ENCODE measurements at places on chromosomes 16 and 17. TPM values are rescaled to one million over a fixed set of nuclear protein-coding genes. Genes with fewer than 3 reads are reported as not detected.

The KIF2B gene
- total RNA-seq = not detected

The SRCAP gene
- total RNA-seq = 22.5 TPM

DNA sequence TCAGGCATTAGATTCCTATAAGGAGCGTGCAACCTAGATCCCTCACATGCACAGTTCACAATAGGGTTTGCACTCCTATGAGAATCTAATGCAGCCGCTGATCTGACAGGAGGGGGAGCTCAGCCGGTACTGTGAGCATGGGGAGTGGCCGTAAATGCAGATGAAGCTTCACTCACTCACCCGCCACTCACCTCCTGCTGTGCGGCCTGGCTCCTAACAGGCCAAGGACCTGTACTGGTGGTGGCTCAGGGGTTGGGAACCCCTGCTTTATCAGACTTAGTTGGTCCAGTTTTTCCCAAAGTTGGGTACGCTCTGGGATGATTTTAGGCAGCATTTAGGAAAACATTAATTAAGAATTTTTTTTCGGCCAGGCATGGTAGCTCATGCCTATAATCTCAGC is 103.8 kb downstream of the MARF1 start:
- H3K36me3 ChIP-seq = no peaks in the 10 kb centered on the region
- no peaks in the 10 kb centered on the region for H3K4me1 ChIP-seq
- H3K27ac ChIP-seq = no peak overlapping the region
- H3K27me3 ChIP-seq = no peaks in the 10 kb centered on the region

- no peaks in the 10 kb centered on the region for H3K27me3 ChIP-seq
- no peak for DNase-seq
- H3K4me3 ChIP-seq = no peak overlapping the region
- no peak overlapping the region for H3K27ac ChIP-seq
Observed at GRCh38 chr16:54489225-54490111, 202.9 kb upstream of the IRX3 start.

The MT4 gene
- not detected for total RNA-seq

DNA sequence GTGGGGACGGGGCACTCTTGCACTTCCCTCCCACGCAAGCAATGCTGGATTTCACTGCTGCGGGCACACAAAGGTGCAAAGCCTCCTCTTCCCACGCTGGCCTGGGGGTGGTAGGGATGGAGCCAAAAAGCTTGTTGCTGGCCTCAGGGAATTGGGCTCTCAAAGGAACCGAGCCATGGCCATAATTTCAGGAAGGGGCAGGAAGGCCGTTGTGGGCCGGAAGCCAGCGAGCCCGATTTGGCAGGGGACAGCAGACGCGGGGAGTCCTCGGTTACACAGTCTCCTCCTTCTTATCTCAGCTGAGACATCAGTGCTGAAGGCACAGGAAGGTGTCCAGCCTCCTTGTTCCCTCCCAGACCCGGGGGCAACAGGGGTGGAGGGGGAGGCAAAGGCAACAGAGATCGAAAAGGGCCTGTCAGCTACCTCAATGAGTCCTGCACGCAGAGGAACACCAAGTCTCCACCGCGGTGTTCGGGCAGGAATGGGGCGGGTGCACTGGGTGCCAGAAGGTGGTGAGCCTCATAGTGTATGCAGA is 59.5 kb downstream of the SLFN11 start:
- DNase-seq = no peak
- no peaks in the 10 kb centered on the region for H3K27me3 ChIP-seq
- H3K36me3 ChIP-seq = no peaks in the 10 kb centered on the region
- H3K4me3 ChIP-seq = peak overlapping the region; percentile 48
- no peaks in the 10 kb centered on the region for H3K4me1 ChIP-seq

The TOX3 gene
- not detected for total RNA-seq

DNA sequence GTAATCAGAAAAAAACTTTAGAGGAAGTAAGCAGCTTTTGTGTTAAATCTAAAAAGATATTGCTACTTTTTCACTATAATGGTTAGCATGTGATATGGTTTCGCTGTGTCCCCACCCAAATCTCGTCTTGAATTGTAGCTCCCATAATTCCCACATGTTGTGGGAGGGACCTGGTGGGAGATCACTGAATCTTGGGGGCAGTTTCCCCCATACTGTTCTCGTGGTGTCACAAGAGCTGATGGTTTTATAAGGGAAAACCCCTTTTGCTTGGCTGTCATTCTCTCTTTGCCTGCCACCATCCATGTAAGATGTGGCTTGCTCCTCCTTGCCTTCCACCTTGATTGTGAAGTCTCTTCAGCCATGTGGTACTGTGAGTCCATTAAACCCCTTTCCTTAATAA is 117.1 kb downstream of the KCNJ2 start:
- no peaks in the 10 kb centered on the region for H3K4me1 ChIP-seq
- H3K4me3 ChIP-seq = no peak overlapping the region
- no peak overlapping the region for H3K27ac ChIP-seq

The RNF227 gene
- 1.6 TPM for total RNA-seq
